Mesenteric fat pad (tissue), 1 donor: ENCODE measurements at places on chromosomes 5 and 9.

DNA sequence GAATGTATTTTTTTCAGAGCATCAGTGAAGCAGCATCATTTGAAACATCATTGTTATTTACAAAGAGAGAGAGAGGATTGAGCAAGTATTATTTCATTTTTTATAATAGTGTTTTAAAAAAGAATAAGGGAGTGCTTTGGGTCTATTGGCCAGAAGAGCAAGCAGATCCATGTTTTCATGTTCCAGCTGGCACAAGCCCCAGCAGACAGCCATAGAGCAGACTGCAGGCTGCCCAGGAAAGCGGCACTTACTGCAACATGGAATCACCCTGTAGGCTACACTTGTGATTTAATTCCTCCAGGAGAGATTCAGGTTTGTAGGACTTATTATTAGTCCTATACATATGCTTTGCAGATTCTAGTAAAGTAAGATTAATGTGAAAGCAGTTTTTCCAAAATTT is 407.0 kb upstream of the GRAMD2B start:
- DNase-seq: no peak

- no peak for DNase-seq
These were observed 315.5 kb downstream of the TRPM3 start for GRCh38 chr9:70805949-70806348.

- no peak for DNase-seq
These were observed 259.1 kb upstream of the DAPK1 start for GRCh38 chr9:87238545-87238944.

- DNase-seq: no peak
These were observed 172.4 kb downstream of the DMRT2 start for GRCh38 chr9:1222511-1222910.
